Stimulated activated CD8-positive, alpha-beta memory T cell treated with anti-CD3 and anti-CD28 coated beads, Interleukin-7, amount 100 ng/mL, for 48 hours (primary cell): ENCODE measurements at places on chromosomes 1 and 21.

DNA sequence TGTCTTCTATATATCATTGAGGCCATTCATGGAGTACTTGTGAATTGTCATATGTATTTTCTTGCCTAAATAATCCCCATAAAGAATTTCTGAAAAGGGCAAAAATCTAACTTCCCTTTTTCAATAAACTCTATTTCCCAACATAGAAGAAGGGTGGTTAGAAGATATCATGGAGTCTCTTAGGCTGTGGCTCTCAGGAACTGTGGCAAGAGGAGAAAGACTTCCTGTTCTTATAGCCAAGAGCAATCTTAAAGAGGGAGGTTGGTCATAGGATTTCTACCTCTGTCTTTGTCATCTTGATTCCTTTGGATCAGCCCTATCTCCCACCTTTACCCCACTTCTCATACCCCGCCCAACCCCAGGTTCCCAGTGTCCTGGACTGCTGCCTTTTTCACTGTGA, 175.8 kb downstream of the TYW3 start:
- no peak for DNase-seq

- no peak for DNase-seq
Measured at GRCh38 chr1:240190881-240191401, 99.3 kb downstream of the FMN2 start.

DNA sequence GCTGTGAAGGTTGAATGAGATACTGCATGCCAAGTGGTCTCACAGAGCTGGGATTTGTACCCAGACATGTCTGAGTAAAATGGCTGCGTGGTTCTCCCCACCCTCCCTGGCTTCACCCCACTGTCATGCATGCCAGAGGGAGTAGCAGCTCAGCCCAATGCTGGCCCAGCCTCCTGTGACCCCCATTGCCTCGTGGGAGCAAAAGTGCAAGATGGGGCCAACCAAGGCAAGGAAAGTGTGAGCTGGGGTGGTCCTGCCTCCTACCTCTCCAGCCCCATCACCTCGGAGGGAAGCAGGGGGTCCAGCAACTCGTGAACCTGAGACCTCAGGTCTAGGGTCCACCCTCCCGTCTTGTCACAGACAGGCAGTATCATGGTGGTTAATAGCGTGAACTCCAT, 209.8 kb upstream of the GRIK3 start:
- no peak for DNase-seq

- no peak for DNase-seq
Measured at GRCh38 chr1:204203206-204203767, 7.0 kb upstream of the KISS1 start.

DNA sequence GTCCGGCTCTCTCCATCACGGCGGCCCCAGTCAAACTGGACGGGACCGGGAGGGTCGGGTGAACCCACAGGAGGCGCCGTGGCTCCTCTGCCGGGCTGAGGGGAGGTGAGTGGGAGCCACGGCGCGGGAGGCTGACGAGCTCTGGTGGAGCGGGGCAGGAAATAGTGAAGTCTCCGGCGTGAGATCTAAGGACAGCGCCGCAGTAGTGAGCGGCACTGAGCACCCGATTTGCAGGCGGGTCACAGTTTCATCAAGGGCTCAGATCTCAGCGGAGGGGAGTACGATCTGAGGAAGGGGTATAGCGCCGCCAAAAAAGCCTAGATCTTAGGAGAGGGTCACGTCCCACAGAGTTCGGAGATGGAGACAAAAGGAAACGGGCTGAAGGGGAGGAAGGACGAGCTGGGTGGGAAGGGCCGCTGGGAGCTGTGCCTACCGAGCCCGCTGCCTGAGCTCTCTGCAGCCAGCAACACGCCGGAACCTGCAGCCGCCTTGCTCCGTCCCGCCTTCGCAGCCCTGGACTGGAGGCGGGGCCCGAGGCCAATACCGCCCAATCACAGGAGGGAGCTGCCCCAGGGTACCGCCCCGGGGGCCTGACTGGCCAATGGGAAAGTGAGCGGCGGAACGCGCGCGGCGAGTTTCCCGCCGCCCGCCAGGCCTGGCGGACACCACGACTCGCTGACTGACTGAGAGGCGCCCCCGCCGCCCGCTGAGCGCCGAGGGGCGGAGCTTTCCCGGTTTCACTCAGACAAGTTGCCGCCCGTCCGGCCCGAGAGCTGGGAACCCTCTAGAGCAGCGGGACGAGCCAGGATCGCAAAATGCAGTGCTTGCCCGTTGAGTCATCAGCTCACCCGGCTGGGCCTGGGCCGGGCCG, 1.9 kb downstream of the SFN start:
- DNase-seq: peak; percentile 98

- DNase-seq: no peak
Measured at GRCh38 chr1:233290396-233291034, 5.0 kb downstream of the PCNX2 start.

GRCh38 chr1:11471473-11471872, 7.5 kb upstream of the DISP3 start:
- DNase-seq: no peak

DNA sequence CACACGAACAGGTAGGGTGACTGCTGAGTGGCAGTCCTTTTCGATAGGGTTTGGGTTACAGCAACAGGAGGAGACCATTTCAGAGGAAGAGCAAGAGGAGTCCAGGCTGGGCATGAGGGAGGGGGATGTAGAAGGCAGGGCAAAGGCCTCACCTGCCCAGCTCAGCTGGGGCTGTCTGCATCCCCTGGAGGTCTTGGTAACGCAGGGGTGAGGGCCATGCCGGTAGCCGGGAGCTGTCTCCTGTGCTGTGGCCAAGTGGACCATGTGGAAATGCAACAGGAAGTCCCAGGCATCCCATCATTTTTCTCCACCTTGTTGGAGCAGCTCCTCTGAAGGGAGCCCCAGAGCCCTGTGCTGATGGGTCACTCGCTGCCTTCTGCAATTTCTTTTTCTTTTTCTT, 105.4 kb upstream of the C1orf174 start:
- no peak for DNase-seq

DNA sequence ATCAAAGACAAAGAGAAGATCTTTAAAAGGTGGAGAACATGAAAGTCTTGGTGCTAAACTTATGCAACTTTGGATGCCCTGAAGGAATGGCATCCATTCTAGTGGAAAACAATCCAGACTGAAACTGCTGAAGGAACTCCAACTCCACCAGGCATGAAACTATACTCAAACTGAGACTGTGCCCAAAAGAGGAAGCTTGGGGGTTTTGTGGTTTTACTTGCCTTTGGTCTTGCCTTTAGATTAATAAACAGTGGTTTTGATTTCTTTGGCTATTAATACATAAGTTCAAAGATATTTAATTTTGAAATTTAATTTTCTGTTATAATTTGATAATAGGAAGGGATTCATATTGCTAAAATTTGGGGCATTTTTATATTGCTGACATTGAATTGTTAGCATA, 17.4 kb upstream of the SLC30A10 start:
- no peak for DNase-seq

GRCh38 chr1:233172201-233172600, 123.3 kb downstream of the PCNX2 start:
- DNase-seq: no peak
